ENCODE measurements at places on chromosomes 3 and 15.

DNA sequence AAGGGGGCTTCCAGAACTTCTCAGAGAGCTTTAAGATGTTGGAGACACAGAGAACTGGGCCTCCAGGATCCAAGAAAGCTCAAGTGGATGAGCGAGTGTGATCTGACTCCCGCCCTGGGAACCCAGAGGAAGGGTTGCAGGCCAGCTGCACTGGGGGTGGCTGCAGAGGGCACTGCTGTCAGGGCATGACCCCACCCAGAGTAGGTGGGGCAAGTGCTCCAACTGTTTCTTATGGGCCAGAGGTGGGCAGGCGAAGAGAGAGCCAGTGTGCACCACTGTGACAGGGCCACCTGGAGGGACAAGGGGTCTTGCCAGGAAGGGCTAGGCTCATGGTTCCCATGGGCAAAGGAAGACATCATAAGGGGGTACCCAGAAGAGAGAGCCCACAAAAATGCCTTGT lies 48.8 kb downstream of the EXOG start:
- DNase-seq, result no peak

- peak; percentile 17 for DNase-seq
Measured at GRCh38 chr15:56532721-56533460, 68.0 kb upstream of the MNS1 start.

DNA sequence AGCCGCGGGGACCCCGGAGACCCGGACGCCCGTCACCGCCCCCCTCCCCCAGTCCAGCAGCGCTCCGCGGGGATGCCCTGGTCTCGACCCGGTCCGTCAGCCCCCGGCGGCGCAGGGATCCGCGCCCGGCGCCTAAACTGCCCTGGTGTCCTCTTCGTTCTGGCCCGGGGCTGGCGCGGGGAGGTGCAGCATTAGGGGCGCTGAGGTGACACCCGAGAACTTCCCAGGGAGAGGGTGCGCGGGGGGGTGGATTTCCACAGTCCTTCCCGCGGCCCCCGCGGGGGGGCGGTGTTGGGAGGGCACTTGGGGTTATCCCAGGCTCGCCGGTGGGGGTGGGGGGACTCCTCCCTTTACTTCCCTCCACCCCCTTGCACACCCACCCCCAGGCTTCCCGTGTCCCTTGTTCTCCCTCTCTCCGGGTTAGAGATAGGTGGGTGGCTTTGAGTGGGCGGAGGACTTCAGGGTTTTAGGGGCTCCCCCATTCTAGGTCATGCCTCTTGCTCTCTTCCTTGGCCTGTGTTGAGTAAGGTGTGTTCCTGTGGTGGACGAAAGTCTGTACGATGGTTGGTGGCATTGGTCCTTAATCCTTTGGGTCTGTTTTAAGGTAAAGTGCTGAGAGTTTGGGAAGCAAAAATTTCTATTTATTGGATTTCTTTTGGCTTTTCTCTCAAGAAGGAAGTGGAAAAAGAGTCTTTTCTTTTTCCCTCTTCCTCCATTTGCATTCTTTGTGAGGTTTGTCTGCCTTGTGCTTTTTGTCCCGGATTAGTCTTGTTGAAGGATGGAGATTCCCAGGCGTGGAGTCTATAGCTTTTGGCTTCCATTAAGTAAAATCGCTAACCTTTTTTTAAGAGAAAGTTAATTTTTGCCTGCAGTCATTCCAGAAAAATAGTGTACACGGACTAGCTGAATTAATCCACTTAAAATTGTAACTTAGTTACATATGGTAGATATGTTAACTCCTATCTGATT lies 811 bp downstream of the SKIL start:
- peak; percentile 51 for DNase-seq

GRCh38 chr3:151384741-151385174 lies at the start of gene P2RY12:
Gene P2RY12, minus strand, starts transcription at chr3:151384753. Its CDS starts 45,908 bp downstream, at chr3:151338845.
- DNase-seq, result no peak

DNA sequence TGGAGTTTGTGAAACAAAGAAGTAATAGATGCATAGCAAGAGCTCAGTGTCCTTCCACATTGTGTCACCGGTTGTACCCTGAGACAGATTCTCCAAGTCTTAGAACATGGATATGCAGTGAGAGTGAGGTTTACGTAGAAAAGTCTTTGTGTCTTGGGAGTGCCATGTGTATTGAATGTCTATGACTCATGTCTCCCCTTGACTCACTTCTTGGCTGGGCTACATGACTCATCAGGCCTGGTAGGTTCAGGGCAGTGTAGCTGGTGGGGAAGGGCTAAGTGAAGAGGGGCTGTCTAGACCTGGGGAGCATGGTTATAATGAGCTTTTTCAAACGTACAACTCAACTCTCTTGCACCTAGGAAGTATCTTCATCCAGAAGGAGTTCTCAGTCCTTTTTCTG lies 167.4 kb downstream of the GAP43 start:
- no peak for DNase-seq
